ENCODE measurements at places on chromosomes 5 and 9.

GRCh38 chr5:17118631-17119030 lies 98.8 kb upstream of the BASP1 start:
- DNase-seq, result peak; percentile 88

DNA sequence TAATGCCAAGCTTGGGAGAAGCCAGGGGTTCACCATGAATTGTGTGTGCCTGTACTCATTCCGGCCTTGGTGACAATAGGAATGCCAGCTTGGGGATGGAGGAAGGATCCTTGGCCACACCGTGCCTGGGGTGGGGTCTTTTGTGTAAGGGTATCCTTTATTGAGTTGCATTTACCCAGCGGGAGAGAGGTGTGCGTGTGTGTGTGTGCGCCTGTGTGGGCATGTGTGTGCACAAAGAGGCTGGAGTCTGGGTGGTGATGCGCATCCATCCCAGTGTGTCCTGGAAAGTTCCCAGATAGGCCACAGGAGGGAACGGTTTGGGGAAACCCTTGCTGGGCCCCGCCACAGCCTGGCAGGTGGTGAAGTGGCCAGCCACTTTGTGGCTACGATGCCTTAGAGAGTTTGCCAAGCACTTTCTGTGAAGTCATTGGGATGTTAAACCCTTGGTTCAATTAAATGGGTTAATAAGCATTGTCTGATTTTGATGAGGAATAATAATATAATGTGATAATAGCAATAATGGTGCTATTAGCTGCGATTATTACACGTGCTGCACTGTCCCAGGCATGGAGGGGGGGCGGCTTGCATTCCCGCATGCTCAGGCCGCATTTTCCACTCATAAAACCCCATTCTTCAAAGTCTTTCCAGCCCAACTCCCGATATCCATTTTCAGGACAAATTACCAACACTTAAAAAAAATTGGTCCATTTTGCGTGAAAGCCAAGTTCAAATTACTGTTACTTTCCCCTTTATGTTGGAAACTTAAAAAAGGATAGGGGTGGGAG lies 13.7 kb downstream of the PITX1 start:
- no peak for DNase-seq

DNA sequence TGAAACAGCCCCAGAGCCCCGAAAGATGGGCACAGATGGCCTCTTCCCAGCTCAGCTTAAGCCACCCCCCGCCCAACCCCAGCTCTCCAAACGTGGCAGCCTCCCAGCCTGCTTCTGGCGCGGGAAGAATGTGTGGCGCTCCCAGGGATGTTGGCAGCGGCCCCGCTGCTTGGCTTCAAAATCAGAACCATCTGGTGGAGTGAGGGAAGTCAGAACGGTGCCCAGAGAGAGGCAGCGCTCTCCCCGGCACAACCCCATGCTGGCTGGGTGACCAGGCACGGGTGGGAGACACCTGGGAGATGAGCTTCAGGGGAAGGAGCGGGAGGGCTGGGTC lies 72.7 kb upstream of the ORM1 start:
- no peak for DNase-seq

- DNase-seq, result peak; percentile 90
Observed at GRCh38 chr5:10452768-10453331, 11.2 kb downstream of the ROPN1L start.

GRCh38 chr9:98983295-98984268 lies 39.9 kb downstream of the COL15A1 start:
- DNase-seq, result peak; percentile 35

- DNase-seq, result no peak
Observed at GRCh38 chr5:146273109-146273508, 65.5 kb upstream of the POU4F3 start.

Data from kidney tubule cell (primary cell).